Ovary (tissue), 10 donors: ENCODE measurements at places on chromosomes 1 and 21. TPM values are rescaled to one million over a fixed set of nuclear protein-coding genes. Genes with fewer than 3 reads are reported as not detected.

- no peak for DNase-seq
- no peaks in the 10 kb centered on the region for H3K27me3 ChIP-seq
- no peaks in the 10 kb centered on the region for H3K4me1 ChIP-seq
- H3K36me3 ChIP-seq, result no peaks in the 10 kb centered on the region
- no peak overlapping the region for H3K27ac ChIP-seq
Observed at GRCh38 chr1:76857973-76858372, 9.3 kb upstream of the ST6GALNAC5 start.

- H3K27me3 ChIP-seq, result no peaks in the 10 kb centered on the region
- DNase-seq, result no peak
- H3K4me3 ChIP-seq, result no peak overlapping the region
- no peaks in the 10 kb centered on the region for H3K36me3 ChIP-seq
Observed at GRCh38 chr1:209767706-209768105, 11.9 kb downstream of the TRAF3IP3 start.

DNA sequence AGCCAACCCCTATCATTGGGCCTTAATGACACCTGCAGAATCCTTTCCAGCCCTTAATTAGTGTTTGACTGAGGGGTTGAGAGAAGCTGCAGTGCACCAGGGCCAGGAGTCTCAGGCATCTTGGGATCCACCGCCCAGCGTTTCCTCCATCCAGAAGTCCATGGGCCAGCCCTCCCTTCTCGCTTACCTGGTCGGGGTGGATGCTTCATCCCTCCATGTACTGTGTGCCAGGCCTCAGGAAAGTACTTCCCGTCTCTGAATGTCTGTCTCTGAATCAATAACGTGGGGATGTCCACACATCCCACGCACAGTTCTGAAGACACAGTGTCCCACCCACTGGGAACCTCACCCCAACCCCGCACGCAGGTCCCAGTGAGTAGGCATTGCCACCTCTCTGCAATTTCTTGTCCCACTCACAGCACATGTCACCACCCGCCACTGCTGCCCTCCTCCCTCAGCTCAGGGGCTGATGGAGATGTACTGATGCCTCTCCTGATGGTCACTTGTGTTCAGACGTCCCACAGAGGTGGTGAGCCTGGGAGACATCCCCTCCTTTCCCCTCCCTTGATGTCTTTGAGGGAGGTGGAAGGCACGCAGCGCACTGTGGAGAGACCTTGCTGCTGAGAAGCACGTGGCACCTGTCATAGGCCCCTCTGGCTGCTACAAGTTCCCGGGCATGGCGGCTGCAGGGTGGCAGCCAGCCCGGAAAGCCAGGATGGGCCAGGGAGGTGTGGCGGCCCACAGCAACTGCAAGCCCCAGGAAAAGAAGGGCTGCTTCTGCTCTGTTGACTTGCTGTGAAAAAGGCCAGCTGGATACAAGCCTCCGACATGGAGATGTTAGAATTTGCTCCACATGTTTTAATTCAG lies 29.4 kb upstream of the PRSS38 start:
- peaks cover 17% of the 10 kb centered on the region for H3K4me1 ChIP-seq
- DNase-seq, result no peak
- H3K27ac ChIP-seq, result no peak overlapping the region
- no peaks in the 10 kb centered on the region for H3K27me3 ChIP-seq
- no peaks in the 10 kb centered on the region for H3K36me3 ChIP-seq

DNA sequence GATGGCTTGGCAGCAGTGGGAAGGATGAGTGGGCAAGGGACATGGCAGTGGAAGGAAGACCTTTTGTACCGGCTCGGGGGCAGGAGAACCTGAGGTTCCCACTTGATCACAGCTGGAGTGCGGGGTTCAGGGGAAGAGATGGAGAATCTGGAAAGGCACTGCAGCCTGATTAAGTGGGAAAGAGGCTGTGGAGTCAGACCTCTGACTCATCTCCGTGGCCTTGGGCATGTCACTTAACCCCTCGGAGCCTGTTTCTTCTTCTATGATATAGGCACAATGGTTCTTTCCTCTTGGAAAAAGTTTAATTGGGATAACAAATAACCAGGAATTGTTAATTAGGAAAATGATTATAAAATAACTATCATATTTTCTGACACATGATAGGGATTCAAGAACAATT lies 13.1 kb upstream of the TMEM61 start:
- H3K4me3 ChIP-seq, result no peak overlapping the region
- no peaks in the 10 kb centered on the region for H3K36me3 ChIP-seq
- no peaks in the 10 kb centered on the region for H3K4me1 ChIP-seq

DNA sequence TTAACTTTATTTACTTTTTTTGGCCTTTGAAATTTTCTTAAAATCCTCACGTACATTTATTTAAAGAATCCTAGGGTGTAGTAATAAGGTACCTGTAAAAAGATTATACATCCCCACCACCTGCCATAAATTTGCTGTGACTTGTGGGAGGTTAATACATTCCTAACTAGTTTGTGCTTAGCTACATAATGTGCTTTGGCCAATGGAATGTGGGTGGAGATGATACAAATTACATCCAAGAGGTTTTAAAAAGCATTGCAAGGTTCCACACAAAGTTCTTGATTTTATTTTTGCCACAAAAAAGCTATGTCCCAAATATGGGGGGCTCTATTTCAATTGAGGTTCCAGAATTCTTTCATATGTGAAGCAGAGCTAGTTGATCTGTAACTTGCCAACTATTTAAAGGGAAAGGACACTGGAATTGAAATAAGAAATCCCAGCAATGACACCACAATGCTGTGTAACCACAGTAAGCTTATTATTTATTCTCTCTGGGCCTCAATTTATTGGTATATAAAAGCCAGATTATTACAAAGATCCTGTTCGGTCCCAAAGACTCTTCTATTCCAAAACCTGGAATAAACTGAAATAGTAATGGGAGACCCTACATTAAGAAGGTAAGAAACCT lies 15.7 kb downstream of the ASPM start:
- no peak overlapping the region for H3K27ac ChIP-seq
- H3K4me1 ChIP-seq, result peaks cover 1% of the 10 kb centered on the region

- peaks cover 2% of the 10 kb centered on the region for H3K4me1 ChIP-seq
- H3K36me3 ChIP-seq, result no peaks in the 10 kb centered on the region
- no peak overlapping the region for H3K27ac ChIP-seq
- no peak overlapping the region for H3K4me3 ChIP-seq
Observed at GRCh38 chr1:93964096-93964776, 55.0 kb upstream of the GCLM start.

- H3K27ac ChIP-seq, result no peak overlapping the region
- no peaks in the 10 kb centered on the region for H3K4me1 ChIP-seq
- no peak overlapping the region for H3K4me3 ChIP-seq
Observed at GRCh38 chr1:107649023-107649422, 316.0 kb downstream of the VAV3 start.

GRCh38 chr1:167746988-167747655 lies 25.3 kb downstream of the MPZL1 start:
- peaks cover 1% of the 10 kb centered on the region for H3K4me1 ChIP-seq
- no peaks in the 10 kb centered on the region for H3K27me3 ChIP-seq

DNA sequence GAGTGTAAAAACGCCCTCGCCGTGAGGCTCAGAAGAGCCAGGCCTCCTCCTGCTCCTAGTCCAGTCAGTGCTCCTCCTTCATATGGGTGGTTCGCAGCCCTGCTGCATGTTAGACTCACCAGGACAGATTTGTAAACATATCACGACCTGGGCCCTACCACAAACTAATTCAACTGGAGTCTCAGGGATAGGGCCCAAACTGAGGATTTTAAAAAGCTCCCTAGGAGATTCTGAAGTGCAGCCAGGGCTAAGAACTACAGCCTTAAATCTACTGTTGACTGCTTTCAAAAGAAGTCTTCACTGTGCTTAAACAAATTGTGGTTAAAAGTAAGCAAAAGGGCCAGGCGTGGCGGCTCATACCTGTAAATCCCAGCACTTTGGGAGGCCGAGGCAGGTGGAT lies 57.0 kb downstream of the CAMTA1 start:
- no peak overlapping the region for H3K4me3 ChIP-seq
- no peaks in the 10 kb centered on the region for H3K27me3 ChIP-seq
- no peak for DNase-seq
- H3K27ac ChIP-seq, result no peak overlapping the region

- no peaks in the 10 kb centered on the region for H3K27me3 ChIP-seq
- no peaks in the 10 kb centered on the region for H3K4me1 ChIP-seq
- no peak overlapping the region for H3K4me3 ChIP-seq
- H3K36me3 ChIP-seq, result no peaks in the 10 kb centered on the region
- DNase-seq, result no peak
- H3K27ac ChIP-seq, result no peak overlapping the region
Observed at GRCh38 chr1:63545780-63546179, 22.5 kb downstream of the EFCAB7 start.

- H3K4me1 ChIP-seq, result no peaks in the 10 kb centered on the region
- no peaks in the 10 kb centered on the region for H3K36me3 ChIP-seq
- no peak overlapping the region for H3K27ac ChIP-seq
- no peak for DNase-seq
- no peak overlapping the region for H3K4me3 ChIP-seq
- no peaks in the 10 kb centered on the region for H3K27me3 ChIP-seq
Observed at GRCh38 chr1:117760069-117760468, 154.2 kb downstream of the TENT5C start.

GRCh38 chr1:106022312-106022902 lies 1034.1 kb upstream of the PRMT6 start:
- H3K4me1 ChIP-seq, result no peaks in the 10 kb centered on the region
- H3K36me3 ChIP-seq, result no peaks in the 10 kb centered on the region
- no peaks in the 10 kb centered on the region for H3K27me3 ChIP-seq
- no peak overlapping the region for H3K4me3 ChIP-seq
- DNase-seq, result no peak

- H3K4me3 ChIP-seq, result no peak overlapping the region
- no peak for DNase-seq
- H3K27me3 ChIP-seq, result no peaks in the 10 kb centered on the region
- no peaks in the 10 kb centered on the region for H3K36me3 ChIP-seq
- no peaks in the 10 kb centered on the region for H3K4me1 ChIP-seq
Observed at GRCh38 chr1:185775501-185775900, 41.3 kb downstream of the HMCN1 start.

DNA sequence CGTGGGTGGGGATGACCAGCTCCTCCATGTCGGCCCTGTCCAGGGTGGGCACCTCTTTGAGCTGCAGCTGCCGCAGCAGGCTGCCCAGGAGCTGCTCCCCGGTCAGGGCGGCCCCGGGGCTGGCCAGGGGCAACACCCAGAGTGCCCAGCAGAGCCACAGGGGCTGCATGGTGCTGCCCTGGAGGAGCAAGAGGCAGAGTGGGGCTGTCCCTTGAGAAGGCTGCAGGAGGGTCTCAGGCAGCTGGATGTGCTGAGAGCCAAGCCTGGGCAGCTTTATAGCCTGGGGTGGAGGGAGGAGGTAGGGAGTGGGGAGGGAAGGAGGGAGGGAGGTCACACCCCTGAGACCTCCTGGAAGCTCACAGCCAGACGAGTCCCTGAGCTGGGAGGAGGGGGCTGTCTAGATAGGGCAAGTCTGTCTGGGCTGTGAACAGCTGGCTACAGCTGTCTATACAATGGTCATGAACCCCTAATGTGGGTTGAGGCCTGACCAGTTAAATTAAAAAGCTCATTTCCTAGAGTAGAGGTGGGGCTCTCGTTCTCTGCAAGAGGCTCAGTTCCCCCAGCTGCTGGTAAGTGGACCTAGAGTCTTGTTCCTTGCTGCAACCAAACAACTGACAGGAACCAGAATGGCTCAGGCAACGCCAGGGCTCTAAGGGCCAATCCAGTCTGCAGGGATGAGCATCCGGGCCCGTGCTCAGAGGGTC lies at the start of gene LEFTY1:
LEFTY1 (minus strand) TSS at position 249 of the 704 bp plus-strand sequence; CDS start at position 169, 80 bp downstream.
- H3K4me1 ChIP-seq, result peaks cover 5% of the 10 kb centered on the region
- no peak within 1 kb of the TSS for H3K27ac ChIP-seq
- peak; percentile 49 for DNase-seq
- H3K36me3 ChIP-seq, result no peaks in the 10 kb centered on the region

GRCh38 chr1:199808110-199808870 lies 219.2 kb upstream of the NR5A2 start:
- no peaks in the 10 kb centered on the region for H3K27me3 ChIP-seq
- no peaks in the 10 kb centered on the region for H3K36me3 ChIP-seq
- DNase-seq, result no peak
- no peak overlapping the region for H3K27ac ChIP-seq

DNA sequence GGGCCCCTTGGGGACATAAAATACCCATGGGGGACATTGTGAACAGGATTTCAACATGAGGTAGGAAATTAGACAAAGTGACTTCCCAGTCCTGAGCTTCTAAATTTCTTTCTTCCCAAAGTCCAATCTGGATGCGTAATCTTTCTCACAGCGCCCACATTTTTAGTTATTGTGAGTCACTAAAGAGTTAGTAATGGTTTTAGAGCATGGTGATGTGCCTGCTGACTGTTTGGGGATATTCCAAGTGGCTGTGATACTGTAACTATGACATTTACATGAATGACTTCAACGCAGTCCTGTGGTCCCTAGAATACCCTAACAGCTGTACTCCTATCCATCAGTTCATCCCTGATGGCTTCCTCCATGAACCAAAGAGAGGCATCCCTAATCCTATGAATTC lies 224.0 kb upstream of the COA6 start:
- no peak overlapping the region for H3K27ac ChIP-seq
- no peak for DNase-seq
- no peaks in the 10 kb centered on the region for H3K27me3 ChIP-seq
- no peak overlapping the region for H3K4me3 ChIP-seq
- no peaks in the 10 kb centered on the region for H3K36me3 ChIP-seq

DNA sequence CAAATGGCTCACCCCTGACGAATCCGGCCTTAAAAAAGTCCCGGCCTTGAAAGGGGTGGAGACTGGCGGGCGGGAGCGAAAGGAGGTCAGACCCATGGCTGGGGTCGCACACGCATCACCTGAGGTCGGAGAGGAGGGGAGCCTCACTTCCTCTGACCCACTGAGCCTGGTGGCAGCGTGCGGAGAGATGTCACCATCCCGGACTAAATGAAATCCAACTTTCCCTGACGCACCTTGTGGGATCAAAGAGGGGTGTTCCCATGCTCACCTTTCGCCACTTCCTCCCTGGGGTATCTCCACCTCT lies 709 bp upstream of the SLC41A1 start:
- DNase-seq, result no peak
- no peaks in the 10 kb centered on the region for H3K36me3 ChIP-seq
- peaks cover 25% of the 10 kb centered on the region for H3K4me1 ChIP-seq
- H3K27me3 ChIP-seq, result no peaks in the 10 kb centered on the region

DNA sequence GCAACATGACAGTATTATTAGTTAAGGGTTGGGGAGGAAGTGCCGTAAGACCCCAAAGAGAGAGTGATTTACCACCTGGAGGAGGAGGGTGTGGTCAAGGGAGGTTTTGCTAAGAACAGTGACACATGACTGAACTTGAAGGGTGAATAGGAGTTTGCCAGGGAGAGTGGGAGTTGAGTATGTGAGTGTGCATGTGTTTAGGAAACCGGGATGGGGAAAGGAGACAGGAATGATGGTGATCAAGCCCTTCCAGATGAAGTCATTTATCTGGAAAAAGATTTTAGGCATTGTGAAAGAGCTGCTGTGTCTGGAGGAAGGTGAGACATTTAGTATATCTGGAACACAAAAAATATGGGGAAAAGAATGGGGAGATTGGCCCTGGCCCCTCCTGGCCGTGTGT lies 28.1 kb upstream of the IL10 start:
- no peak overlapping the region for H3K4me3 ChIP-seq
- H3K27ac ChIP-seq, result no peak overlapping the region
- DNase-seq, result no peak
- H3K27me3 ChIP-seq, result no peaks in the 10 kb centered on the region

Gene FHAD1
- 2.3 TPM for total RNA-seq

Gene NMNAT2
- 0.75 TPM for total RNA-seq

Gene KISS1
- total RNA-seq, result not detected

Gene ILF2
- 122 TPM for total RNA-seq

Gene DIP2A
- 36.2 TPM for total RNA-seq

Gene SEMA4A
- 5.7 TPM for total RNA-seq

Gene LEMD1
- total RNA-seq, result 3.5 TPM

Gene LMX1A
- total RNA-seq, result not detected

Gene CRP
- total RNA-seq, result not detected

Gene KRTAP10-5
- total RNA-seq, result not detected

Gene DDR2
- 47.7 TPM for total RNA-seq

Gene LMOD1
- total RNA-seq, result 155 TPM

Gene SLC6A17
- total RNA-seq, result 0.05 TPM
